Muscle of leg (tissue), 16 donors: ENCODE measurements at places on chromosomes 6 and 20. TPM values are rescaled to one million over a fixed set of nuclear protein-coding genes. Genes with fewer than 3 reads are reported as not detected.

GRIK2 gene
- 1.3 TPM for total RNA-seq

MAP7 gene
- total RNA-seq: 0.40 TPM

ADAT2 gene
- 6.6 TPM for total RNA-seq

EFCAB8 gene
- total RNA-seq: 0.22 TPM

NNAT gene
- total RNA-seq: 372 TPM

TP53INP2 gene
- total RNA-seq: 2.4 TPM

NKX2-2 gene
- 0.04 TPM for total RNA-seq

LSM2 gene
- 42.0 TPM for total RNA-seq

RBM38 gene
- total RNA-seq: 31.7 TPM

DNPH1 gene
- 20.1 TPM for total RNA-seq

TMEM244 gene
- 0.22 TPM for total RNA-seq

SLC22A2 gene
- 0.04 TPM for total RNA-seq

GPSM3 gene
- total RNA-seq: 4.3 TPM

CCN6 gene
- total RNA-seq: 0.09 TPM

RBM24 gene
- total RNA-seq: 157 TPM

FOXQ1 gene
- total RNA-seq: 0.04 TPM

TPD52L1 gene
- total RNA-seq: 39.8 TPM

OR2H1 gene
- total RNA-seq: not detected

HCK gene
- 4.9 TPM for total RNA-seq

PLCB1 gene
- 10.4 TPM for total RNA-seq

EYS gene
- total RNA-seq: 1.1 TPM

CGA gene
- 4.3 TPM for total RNA-seq

KIAA1755 gene
- total RNA-seq: 8.7 TPM

HLA-DMB gene
- 5.6 TPM for total RNA-seq

GPANK1 gene
- total RNA-seq: 9.8 TPM

KCNB1 gene
- total RNA-seq: 2.7 TPM

LRP11 gene
- 16.0 TPM for total RNA-seq

OPRM1 gene
- total RNA-seq: not detected

ADGB gene
- total RNA-seq: 0.04 TPM

ELMO2 gene
- 30.1 TPM for total RNA-seq

WFDC2 gene
- 0.13 TPM for total RNA-seq

DNAH8 gene
- 2.2 TPM for total RNA-seq

KIAA0408 gene
- total RNA-seq: 17.6 TPM

SUMO4 gene
- total RNA-seq: 2.2 TPM

ZC2HC1B gene
- total RNA-seq: 0.53 TPM

ECT2L gene
- 0.09 TPM for total RNA-seq

SFTA2 gene
- total RNA-seq: not detected

TCP11 gene
- total RNA-seq: 0.44 TPM

ARHGAP40 gene
- total RNA-seq: under 0.01 TPM

RAET1L gene
- not detected for total RNA-seq

NRSN1 gene
- not detected for total RNA-seq

CTCFL gene
- total RNA-seq: 0.04 TPM

GJA1 gene
- total RNA-seq: 55.9 TPM

C20orf141 gene
- total RNA-seq: not detected

BNIP5 gene
- 0.04 TPM for total RNA-seq

CRISP3 gene
- 0.04 TPM for total RNA-seq

RAET1E gene
- 0.89 TPM for total RNA-seq

FAM120B gene
- total RNA-seq: 19.6 TPM

C6orf163 gene
- 3.8 TPM for total RNA-seq

ZSCAN16 gene
- total RNA-seq: 4.8 TPM

GPR6 gene
- not detected for total RNA-seq

PHACTR3 gene
- total RNA-seq: 7.0 TPM

JPH2 gene
- 76.8 TPM for total RNA-seq

MPIG6B gene
- total RNA-seq: 0.09 TPM

CDS2 gene
- total RNA-seq: 17.9 TPM

CRISP2 gene
- not detected for total RNA-seq

BTN1A1 gene
- total RNA-seq: 0.04 TPM

SEC63 gene
- total RNA-seq: 22.1 TPM
